NCI-H1417 treated with DMSO at 0.1 percent for 48 hours (cell line): ENCODE measurements at places on chromosomes 2 and 18.

DNA sequence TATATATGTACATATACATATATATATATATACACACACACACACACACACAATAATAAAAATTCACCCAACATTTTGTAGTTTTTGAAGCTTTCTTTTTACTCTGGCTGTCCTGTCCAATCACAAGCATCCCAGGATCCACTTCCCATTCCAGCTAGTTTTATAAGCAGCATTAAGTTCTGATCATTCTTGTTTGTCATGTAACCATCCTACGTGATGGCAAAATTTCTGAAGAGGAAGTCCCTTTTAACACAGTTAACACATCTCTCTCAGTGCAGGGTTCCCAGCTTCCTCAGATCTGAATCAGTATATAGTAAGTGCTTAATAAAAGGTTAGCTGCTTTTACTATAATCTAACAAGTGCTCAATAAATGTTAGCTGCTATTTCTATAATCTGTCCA is 26.4 kb downstream of the MYOM1 start:
- no peak for DNase-seq

- DNase-seq: no peak
These were observed 288 bp upstream of the RDH14 start for GRCh38 chr2:18560797-18561085.

GRCh38 chr2:206478340-206478739 is 35.0 kb downstream of the ADAM23 start:
- no peak for DNase-seq

GRCh38 chr2:53334610-53335009 is 433.0 kb upstream of the CHAC2 start:
- DNase-seq: no peak

GRCh38 chr2:62457556-62457955 is 48.4 kb downstream of the TMEM17 start:
- no peak for DNase-seq

DNA sequence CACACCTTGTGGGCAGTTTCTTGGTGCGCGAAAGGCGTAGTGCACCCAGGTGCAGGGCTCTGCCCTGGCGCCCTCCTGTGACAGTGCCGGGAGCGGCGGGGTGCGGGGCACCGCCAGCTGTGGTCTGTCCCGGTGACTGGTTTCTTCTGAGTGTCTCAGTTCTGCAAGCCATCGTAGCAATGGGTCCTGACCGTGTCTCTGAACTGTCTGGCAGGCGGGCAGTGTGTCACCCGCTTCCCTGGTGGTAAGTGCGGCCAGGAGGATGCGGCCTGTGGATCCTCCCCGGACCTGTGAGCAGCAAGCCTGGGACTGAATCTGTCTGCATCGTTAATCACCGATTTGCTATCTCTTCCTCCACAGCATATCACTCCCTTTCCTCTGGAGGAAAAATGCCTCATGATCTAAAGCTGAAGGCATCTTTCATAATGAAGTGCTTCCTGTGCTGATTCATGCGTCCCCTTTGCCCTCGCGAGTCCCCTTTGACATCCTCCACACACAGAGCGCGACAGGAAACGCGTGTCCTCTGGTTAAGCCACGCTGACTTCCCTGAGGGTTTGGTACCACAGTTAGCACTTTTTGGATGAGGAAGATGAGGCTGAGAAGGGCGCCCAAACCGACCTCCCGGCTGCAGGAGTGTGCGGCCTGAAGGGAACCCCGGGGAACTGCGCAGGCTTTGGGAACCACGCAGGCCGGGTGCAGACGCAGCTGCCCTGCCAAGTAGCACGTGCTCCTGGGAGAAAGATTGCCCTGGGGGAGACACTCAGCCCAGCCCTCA is 416.0 kb upstream of the HS6ST1 start:
- DNase-seq: no peak
